ENCODE measurements at places on chromosomes 7 and 10.

DNA sequence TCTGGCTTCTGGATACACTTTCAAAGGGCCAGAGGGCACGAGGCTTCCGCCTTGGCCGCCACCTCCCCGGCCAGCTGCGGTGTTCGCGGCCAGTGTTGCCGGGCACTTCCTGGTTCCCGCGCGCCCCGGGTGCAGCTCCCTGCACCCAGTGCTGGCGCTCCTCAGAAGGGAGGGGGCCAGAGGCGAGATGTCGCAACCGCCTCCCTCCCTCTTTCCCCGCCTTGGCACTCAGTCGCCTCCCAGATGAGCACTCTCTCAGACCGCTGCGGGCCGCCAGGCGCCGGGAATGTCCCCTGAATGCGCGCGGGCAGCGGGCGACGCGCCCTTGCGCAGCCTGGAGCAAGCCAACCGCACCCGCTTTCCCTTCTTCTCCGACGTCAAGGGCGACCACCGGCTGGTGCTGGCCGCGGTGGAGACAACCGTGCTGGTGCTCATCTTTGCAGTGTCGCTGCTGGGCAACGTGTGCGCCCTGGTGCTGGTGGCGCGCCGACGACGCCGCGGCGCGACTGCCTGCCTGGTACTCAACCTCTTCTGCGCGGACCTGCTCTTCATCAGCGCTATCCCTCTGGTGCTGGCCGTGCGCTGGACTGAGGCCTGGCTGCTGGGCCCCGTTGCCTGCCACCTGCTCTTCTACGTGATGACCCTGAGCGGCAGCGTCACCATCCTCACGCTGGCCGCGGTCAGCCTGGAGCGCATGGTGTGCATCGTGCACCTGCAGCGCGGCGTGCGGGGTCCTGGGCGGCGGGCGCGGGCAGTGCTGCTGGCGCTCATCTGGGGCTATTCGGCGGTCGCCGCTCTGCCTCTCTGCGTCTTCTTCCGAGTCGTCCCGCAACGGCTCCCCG is at the start of gene FFAR4:
FFAR4 (plus strand) TSS at position 231 of the 842 bp plus-strand sequence; CDS start at position 287, 56 bp downstream.
- peak; percentile 68 for DNase-seq

DNA sequence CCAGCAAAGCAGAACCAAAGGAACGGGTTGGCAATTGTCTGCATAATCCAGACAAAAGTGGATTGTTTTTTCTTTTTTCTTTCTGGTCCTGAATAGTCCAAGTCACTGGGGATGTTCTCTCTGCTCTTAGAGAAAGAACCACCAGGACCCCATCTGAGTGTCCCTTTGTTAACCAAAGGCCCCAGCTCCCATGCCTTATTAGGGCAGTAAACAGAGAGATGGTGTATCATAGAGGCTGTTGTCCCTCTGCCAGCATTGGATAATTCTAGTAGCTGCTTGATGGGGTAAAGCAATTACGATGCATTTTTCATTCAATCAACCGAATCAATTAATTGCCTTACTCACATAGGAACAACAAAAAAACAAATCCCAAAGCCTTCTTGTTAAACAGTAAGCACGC is 213.0 kb downstream of the BUB3 start:
- DNase-seq, result no peak

DNA sequence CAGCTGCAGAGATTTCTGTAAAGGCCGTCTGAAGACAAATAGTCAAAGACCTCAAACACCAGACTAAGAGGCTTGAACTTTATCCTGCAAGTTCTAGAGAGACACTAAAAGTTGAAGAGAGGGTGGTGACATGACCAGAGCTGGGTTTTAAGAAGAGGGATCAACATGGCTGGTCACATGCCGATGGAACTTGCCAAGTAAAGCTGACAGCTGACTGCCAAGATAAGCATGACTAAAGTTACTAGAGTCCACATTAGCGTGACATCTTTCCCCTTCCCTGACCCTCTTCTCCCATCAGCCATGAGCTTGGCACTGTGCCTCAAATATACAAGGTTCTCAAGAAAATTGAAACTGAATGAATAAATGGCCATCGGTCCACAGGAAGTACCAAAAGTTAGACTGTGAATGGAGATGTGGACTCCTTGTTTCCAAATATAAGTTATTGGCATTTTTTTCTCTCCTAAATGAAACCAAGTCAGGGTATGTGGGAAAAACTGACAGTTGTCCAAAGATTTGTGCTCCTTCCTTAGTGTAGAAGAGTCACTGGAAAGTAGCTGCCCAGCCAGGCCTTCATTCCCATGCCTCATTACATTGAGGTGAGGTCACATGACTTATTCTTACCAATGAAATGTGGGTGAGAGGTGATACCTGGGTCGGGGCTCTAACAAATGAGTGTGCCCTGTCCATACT is 24.5 kb downstream of the XPNPEP1 start:
- no peak for DNase-seq

DNA sequence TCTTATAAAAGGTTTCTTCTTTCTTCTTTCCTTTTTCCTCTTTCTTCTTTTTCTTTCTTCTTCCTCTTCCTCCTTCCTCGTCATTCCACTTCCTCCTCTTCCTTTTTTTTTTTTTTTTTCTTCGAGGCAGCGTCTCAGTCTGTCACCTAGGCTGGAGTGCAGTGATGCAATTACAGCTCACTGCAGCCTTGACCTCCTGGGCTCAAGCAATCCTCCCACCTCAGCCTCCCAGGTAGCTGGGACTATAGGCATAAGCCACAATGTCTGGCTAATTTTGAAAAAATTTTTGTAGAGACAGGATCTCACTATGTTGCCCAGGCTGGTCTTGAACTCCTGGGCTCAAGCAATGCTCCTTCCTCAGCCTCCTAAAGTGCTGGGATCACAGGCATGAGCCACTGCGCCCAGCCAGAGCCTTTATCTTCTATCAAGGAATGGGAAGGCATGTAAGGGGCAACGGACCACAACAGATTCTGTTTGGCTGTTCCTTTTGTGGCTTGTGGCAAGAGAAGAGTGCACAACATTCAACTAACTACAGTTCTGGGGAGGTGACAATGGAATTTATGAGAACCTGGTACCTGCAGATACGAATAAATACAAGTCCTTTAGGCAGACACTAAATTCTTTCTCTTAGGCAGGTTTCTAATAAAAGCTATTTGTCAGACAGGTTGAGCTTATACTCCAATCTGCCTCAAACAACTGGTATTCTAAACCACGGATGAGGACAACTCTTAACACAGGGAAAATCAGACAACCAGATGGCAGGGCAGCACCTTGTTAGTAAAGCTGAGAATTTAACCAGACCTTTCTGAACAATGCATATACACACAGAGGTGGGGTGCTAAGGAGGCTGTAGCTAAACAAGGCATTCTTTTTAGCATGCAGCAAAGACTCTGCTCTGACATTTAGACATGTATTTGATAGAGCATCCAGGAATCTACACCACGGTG is 100.3 kb downstream of the DOCK4 start:
- no peak for DNase-seq

GRCh38 chr10:85492684-85493083 is 873.9 kb downstream of the GRID1 start:
- no peak for DNase-seq

DNA sequence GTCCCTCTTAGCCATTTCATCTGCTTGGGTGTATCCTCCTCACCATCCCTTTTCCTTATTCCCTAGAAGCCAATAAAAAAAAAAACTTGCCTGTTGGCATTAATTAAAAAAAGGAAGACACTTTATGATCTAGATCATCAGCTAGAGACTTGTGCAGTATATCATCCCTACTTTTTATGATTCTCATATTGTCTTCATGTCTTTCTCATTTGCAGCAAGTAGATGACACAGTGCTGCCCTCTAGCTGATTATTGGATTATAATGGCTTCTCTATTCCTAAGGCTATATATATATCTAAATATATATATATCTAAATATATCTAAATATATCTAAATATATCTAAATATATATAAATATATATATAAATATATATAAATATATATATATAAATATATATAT is 272.4 kb upstream of the LRGUK start:
- peak; percentile 21 for DNase-seq

DNA sequence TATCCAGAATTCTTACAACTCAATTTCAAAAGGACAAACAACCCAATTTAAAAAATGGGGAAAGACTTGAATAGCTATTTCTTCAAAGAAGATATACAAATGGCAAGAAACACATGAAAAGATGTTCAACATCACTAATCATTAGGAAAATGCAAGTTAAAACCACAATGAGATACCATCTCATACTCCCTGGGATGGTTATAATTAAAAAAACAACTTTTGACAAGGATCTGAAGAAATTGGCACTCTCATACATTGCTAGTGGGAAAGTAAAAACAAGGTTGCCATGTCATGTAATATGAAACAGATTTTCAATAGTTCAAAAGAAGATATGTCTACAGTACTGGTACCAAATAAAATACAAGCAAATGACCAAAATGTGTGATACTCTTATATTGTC is 9.0 kb downstream of the OAT start:
- DNase-seq, result no peak

- no peak for DNase-seq
Observed at GRCh38 chr10:121048749-121049148, 197.6 kb downstream of the WDR11 start.

- peak; percentile 29 for DNase-seq
Observed at GRCh38 chr10:20776384-20777118, 120.6 kb downstream of the NEBL start.

GRCh38 chr7:816300-816750 is 16.0 kb upstream of the SUN1 start:
- peak; percentile 92 for DNase-seq

- DNase-seq, result no peak
Observed at GRCh38 chr10:8418631-8419030, 364.1 kb downstream of the GATA3 start.

DNA sequence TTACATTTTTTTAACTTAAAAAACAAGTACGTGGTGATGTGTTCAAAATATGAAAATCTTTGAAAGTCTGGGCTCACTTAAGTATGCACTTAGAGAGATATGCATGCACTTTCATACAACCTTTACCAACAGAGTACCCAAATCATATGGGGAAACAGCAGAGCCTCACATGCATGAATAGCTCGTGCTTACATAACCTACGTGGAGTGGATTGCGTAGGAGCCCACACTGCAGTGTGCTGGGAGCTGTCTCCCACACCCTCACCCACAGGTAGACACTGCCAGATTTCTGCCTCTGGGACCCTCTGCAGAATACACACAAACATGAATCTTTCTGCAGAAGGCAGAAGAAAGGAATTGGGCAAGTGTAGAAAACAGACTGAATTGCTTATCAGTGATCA is 581 bp downstream of the CLCN1 start:
- no peak for DNase-seq

GRCh38 chr7:26699766-26700165 is 164.6 kb downstream of the SKAP2 start:
- no peak for DNase-seq

- no peak for DNase-seq
Observed at GRCh38 chr10:42827201-42827600, 44.6 kb downstream of the BMS1 start.

DNA sequence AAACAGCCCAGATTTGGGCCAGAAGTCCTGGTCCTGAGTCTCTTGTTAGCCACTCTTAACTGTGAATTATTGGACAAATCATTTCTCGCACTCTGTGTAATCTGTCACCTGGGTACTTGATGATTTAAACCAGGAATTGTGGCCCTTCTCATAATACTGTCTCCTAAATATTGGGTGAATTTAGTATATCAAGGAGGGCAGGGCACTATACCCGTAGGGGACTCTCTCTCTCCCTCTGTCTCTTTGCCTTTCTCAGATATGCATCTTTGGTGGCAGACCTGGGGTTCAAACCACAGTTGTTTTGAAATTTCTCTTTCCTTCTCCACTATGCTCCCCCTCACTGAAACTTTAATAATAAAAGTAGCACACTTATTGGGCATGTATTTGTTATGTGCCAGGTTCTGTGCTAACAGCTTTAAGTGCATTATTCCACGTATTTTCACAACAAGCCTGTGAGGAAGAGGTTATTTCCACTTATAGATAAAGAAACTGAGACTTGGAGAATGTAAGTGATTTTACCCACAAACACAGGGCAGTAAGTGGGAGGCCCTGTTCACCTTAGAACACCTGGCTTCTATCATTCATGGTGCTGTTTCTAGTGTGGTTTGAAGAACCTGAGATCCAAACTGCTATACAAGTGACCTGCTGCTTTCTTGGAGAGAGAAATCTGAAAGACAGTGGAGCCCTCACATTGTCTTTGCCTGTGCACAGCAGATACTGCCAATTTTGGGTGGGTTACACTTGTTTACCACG is 11.8 kb downstream of the FAS start:
- no peak for DNase-seq

- no peak for DNase-seq
Observed at GRCh38 chr7:53110425-53110824, 75.0 kb downstream of the POM121L12 start.

GRCh38 chr10:132305654-132306342 is 2.0 kb downstream of the STK32C start:
- DNase-seq, result no peak

DNA sequence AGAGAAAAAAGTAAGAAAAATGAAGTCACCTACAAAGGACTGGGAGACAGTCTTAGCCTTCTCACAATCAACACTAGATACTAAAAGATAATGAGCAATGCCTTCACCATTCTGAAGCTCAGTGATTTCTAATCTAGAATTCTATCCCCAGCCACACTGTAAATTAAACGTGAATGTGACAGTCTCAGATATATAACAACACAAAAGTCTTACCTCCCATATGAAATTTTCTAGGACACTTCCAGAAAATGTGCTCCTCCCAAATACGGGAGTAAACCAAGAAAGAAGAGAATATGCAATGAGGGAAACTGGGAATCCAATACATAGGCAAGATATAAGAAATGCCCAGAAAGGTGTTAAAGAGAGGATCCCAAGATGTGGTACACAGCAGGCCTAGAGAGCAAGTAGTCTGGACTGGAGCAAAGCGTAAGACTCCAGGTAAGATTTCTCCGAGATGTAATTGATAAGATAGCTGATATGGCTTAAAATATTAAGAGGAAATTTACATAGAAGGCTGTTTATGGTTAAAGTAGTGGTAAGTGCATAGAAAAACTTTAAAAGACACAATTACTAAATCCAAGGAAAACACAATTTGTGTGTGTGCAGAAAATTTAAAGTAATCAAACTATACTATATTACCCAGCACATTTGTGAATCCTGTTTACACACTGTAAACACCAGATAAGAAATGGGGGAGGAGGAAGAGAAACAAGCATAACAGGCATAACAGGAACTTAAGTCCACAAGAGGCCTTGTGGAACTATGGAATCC is 44.1 kb downstream of the SGMS1 start:
- DNase-seq, result no peak

DNA sequence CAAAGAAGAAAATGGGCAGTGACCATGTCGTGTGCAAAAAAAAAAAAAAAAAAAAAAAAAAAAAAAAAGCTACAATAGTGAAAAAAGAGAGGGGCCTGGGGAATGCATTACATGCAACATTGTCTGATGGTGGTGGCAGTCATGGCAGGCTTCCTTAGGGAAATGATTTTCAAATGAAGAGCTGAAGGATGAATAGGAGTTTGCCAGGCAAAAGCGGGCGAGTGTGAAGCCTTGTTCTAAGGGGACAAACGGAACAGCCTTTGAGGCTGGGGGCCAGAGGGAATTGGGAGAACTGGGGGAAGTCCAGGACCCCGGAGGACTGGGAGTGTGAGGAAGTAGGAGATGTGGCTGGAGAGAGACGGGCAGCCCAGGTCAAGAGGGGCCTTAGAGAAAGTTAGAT is 3.1 kb downstream of the COL13A1 start:
- DNase-seq, result no peak

- peak; percentile 8 for DNase-seq
Observed at GRCh38 chr10:84262190-84262956, 17.5 kb downstream of the RGR start.

Measured in KBM-7 (cell line).